Posterior cingulate gyrus (tissue), 11 donors: ENCODE measurements at places on chromosomes 5 and 9.

DNA sequence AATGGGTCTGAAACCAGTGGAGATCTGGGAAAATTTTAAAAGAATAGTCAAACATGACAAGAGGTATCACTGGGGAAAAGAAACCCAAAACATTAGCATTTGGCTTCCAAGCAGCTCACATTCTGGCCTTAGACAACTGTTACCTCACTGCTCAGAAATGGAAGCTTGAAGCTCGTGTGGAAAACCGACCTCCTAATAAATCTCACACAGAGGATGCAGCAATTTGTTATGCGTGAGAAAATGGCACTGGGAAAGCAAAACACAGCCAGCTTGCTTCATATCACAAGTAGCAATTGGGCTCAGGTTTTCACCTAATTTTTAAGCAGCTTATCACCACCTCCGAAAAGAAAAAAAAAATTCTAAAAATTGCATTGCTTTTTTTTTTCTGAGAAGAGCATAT is 103.3 kb upstream of the TAS2R1 start:
- no peak for DNase-seq

- no peak for DNase-seq
These were observed 11.7 kb upstream of the FGF1 start for GRCh38 chr5:142697356-142698255.

- no peak for DNase-seq
These were observed 38.6 kb downstream of the DMGDH start for GRCh38 chr5:79030663-79031484.

GRCh38 chr5:180804129-180804618 is 1.6 kb upstream of the MGAT1 start:
- DNase-seq: no peak

DNA sequence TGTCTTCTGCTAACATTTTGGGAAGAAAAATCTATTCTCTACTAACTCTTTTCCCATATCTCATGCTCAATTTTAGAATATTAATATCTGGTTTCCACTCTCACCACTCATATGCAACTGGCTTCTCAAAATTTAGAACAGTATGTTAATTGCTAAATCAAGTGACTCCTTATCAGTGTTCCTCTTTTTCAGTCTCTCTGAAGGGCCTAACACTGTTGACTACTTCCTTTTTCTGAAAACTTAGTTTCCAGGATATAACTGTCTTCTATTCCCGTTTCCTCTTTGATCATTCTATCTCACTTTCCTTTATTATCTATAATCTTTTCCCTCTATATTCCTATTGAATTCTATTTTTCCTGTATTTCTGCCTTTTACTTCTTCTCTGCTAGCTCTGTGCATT is 1717.2 kb upstream of the C9orf72 start:
- DNase-seq: no peak

DNA sequence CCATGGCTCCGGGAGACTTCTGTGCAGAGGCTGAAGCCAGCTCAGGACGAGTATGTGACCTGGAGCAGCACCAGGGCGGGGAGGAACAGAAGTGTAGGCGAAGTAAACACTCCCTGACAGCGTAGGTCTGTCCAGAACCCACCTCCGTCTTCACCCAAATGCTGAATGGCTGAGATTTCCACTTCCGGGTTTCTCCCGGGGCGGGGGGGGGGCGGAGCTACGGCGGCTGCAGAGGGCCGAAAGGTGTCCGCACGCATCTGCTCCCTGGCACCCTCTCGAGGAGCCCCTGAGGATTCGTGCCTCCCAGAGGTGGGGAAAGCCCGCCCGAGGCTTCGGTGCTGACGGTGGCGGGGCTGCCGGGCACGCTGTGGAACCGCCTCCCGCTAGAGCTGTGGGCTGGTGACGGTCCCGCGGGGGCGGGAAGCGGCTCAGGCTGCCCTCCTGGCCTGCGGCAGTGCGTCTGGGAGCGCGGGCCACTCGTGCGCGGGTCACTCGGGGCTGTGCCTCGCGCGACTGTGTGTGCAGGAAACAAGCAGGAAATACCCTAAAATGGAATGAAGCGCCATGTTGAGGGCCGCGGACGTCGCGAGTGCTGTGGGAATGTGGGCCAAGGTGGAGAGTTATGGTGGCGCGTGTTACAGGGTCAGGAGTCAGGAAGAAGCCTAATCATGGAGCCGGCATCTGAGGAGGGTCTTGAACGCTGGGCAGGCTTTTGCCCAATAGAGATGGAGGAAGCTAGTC is 1425.4 kb downstream of the FOXD4L5 start:
- DNase-seq: no peak

DNA sequence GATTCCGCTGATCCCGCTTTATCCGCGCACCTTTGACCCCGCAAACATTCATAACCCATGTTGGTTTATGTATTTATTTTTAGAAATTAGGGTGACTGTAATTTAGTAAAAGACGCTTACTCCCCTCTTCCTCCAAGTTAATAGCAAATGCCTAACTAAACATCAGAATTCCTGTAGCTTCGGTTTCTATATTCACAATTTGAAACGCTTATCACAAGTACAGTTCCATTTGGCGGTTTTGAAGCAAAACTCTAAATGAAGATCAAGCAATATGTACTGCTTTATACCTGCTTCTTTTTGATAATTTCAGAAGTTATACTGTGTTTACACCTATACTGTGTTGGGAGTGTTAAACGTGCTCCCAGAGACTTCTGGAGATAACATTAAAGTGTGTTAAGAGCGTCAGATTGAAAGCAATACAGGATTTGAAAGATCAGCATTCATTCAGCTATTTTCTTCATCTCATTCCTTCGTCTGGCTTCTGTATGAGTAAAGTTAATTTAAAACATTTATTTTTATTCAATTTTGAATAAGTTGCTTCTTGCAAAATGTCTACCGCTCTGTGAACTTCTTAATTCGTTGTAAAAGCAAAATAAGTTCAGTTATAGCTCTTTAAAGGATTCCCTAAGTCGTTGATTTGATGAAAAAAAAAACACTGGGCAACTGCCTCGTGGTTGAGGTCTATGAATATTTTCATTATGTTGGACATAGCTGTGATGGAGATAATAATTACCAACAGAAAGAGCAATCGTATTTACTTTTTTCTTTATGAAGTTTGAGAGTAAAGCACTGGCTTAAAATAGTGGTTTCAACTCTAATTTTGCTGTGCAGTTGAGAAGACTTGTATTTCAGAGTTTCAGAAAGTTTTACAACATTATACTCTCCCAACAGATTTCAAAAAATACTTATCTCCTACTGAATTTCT is 2.5 kb downstream of the PRDM6 start:
- DNase-seq: no peak

GRCh38 chr5:173001229-173001841 is 17.8 kb downstream of the ATP6V0E1 start:
- no peak for DNase-seq

- DNase-seq: no peak
These were observed 262.5 kb downstream of the MED10 start for GRCh38 chr5:6115852-6116251.

DNA sequence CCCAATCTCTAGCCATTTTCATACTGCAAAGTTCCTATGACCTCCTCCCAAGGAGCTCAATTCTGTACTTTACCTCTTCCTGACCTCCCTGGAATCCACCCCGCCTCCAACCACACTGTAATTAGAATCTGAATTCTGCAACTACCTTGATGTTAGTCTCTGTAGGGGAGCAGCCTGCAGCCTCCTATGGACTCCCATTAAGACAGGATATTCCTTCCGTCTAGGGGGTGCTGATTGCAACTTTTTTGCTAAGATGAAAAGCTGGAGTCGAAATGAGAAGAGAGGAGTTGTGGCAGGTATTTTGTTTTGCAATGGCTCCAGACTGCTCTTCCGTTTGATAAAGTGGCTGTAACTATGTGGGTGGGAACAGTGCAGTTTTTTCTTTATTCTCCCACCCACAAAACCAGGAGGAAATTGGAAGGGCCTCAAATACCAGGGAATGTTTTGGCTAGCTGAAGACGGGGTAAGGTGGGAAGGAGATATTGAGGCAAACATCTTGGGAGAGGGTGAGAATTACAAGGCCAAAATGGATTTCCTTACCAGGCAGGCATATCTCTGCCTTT is 23.8 kb downstream of the ANXA2R start:
- DNase-seq: no peak

DNA sequence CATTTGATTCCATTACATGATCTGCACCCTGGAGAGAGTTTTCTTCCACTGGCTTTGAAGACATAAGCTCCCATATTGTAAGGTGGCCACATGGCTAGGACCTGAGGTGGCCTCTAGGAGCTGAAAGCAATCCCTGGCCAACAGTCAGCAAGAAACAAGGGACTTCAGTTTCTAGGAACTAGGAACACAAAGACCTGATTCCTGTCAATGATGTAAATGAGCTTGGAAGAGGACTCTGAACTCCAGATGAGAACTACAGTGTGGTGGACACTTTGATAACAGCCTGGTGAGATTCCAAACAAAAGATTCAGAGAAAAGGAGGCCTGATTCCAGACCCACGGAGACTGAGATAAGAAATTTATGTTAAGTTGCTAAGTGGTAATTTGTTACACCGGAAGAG is 129.0 kb downstream of the MCTP1 start:
- no peak for DNase-seq

GRCh38 chr5:28880936-28881335 is 1842.5 kb upstream of the CDH9 start:
- no peak for DNase-seq

DNA sequence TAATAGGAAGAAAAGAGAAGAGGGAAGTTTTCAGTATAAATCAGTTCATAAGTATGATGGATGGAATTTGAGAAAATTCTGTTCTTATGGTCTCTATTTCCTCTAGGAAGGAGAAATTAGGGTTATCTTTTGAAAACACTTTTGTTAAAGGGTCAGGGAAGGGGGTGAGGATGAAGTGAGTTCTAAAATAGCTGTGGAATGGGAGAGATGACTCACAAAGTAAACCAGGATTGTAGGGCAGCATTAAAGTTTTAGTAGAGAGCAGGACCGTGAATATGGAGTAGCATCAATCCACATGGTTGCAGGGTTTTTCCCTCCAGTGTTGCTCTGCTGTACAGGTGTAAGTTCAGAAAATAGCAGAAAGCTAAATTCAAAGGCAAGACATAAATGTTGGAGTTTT is 32.4 kb downstream of the MUSK start:
- no peak for DNase-seq

DNA sequence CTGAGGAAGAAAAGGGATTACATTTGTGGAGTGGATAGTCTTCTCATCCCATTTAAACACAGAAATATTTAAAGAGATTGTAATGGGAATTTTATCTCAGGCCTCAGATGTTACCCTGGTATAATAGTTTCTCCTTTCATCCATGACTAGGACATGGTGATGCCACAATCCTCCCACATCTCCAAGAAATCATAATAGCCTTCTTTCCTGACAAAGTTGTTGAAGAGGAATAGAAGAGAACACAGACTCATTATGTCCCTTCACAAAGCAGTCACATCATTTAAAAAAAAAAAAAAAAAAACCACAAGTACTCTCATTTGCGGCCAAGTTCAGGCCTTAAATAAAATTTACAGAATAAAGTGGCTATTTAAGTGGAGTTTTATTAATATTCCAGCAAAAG is 359.6 kb downstream of the DEPDC1B start:
- no peak for DNase-seq

- DNase-seq: no peak
These were observed 744.9 kb downstream of the TAF11L14 start for GRCh38 chr5:18379189-18379588.

DNA sequence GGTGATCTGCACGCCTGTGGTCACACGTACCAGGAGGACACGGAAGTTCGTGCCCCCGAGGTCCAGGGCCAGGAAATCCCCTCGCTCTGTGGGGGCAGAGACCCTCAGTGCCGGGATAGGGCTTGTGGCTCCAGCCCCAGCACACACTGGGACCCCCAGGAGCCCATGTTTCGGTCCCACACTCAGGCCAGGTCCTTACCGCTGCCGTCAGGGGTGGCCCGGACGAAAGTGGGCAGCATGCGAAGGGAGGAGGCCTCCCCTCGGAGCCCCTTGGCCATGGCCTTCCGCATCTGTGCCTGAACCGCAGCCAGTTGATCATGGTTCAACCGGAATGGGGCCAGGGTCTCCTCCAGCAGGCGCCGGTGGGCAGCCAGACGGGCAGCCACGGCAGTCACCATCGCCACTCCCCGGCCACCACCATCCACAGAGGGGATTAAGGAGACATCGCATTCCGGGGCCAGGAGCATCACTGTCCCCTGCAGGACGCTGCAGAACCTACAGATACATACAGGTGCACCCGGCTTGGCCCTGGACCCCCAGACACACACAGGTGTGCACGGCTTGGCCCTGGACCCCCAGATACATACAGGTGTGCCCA is 11.8 kb downstream of the HK3 start:
- DNase-seq: no peak

DNA sequence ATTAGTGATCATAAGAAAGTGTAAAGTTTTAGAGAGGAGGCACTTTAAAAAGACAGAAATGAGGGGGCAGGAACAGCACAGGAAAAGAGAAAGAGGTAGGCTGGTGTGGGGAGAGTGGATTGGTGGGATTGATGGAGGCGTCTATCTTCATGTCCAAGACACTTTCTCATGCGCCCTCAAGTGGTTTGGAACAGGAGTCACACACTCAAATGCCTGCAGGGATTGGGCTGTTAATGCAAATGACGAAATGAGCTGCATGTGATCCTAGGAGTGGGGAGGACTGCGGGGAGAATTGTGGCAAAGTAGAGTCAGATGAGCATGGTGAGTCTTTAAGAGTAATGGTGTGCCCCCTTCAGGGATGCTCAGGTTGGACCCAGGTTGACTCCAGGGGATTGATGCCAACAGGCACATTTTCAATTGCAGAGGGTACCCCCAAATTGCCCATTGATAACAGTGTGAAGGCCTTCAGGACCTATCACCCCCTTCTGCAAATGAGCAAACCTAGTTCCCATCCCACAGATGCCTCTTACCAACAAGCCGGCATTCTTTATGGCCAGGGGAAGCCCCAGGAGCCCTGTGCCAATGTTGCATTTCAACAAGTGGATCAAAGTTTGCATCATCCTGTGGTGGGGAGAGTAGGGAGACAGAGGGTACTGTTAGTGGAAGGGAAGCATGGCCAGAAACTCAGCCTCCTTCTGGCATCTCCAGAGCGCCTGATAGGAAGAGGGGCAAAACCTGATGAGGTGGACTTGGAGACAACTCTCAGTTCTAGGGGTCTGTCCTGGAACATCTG is 5.3 kb downstream of the SLC36A3 start:
- no peak for DNase-seq

DNA sequence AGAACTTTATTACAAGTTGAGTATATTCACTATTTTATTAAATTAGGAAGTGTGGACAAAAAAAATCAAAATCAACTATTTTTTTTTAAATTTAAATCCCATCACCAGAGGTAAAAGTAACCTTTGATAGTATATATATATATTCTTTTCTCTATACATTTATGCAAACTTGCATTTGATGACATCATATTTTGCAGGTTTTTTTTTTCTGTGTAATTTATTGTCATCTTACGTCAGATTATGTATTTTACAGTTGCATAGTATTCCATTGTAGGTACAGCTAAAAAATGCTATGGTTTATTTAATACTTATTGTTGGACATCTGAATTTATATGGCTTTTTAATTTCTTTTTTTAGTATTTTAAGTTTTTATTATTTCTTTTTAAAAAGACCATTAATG is 25.5 kb downstream of the APC start:
- DNase-seq: no peak

GRCh38 chr9:110168486-110168885 is 39.5 kb downstream of the C9orf152 start:
- DNase-seq: no peak

GRCh38 chr5:44801992-44802391 is 6.8 kb upstream of the MRPS30 start:
- DNase-seq: no peak

GRCh38 chr9:135864447-135865049 is 42.8 kb downstream of the CAMSAP1 start:
- DNase-seq: peak; percentile 90
